Upper lobe of right lung (tissue), 1 donor: ENCODE measurements at places on chromosomes 3 and 15. TPM values are rescaled to one million over a fixed set of nuclear protein-coding genes. Genes with fewer than 3 reads are reported as not detected.

The BFSP2 gene
- not detected for total RNA-seq

The PODXL2 gene
- 3.7 TPM for total RNA-seq

The EAF2 gene
- total RNA-seq = 4.8 TPM

The VPS39 gene
- 83.3 TPM for total RNA-seq

The ACP3 gene
- total RNA-seq = 11.5 TPM

The SMCO1 gene
- total RNA-seq = not detected

The PRICKLE2 gene
- total RNA-seq = 37.2 TPM

The LSMEM2 gene
- not detected for total RNA-seq

The RPL15 gene
- 1,404 TPM for total RNA-seq

The DNAH12 gene
- 0.52 TPM for total RNA-seq

The EXD1 gene
- not detected for total RNA-seq

The ADAMTS7 gene
- total RNA-seq = 9.1 TPM

The SCG3 gene
- 0.17 TPM for total RNA-seq

- DNase-seq = no peak
Observed at GRCh38 chr3:103067963-103068362, 633.1 kb downstream of the ZPLD1 start.

DNA sequence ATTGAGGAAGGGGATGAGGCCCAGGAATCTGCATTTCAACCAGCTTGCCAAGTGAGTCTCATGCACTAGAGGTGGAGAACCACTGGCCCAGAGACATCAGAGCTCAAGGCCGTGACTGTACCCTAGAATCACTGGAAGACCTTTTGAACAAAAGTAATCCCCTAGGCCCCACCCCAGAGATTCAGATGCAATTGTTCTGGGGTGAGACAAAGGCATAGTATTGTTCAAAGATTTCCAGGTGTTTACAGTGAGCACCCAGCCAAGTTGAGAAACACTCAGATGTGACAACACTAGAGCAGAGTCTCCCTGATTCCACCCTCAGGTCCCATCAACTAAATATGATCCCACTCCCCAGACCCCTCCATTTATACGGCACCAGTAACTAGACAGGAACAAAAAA lies 290.3 kb upstream of the TLE3 start:
- no peak for DNase-seq

GRCh38 chr3:107959550-107960154 lies 131.2 kb downstream of the CD47 start:
- no peak for DNase-seq

- DNase-seq = no peak
Observed at GRCh38 chr3:32818970-32819511, 1.2 kb downstream of the TRIM71 start.

DNA sequence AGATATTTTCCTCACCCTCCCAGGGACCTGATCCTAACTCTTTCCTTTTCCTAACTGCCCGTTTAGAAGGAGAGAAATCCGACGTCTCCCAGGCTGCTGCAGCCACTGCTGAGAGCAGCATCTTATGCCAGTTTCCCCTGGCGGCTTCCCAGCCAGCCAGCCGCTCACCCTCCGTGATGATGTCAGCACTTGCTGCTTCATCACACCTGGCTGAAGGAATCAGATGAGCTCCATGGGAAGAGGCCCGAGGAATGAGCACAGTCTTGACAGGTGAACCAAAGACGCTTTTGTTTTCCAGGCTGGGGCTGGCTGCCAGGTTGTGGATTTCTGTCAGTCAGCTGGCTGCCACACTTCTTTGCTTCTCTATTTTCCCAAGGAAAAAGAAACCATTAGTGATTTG lies 445.1 kb upstream of the RBMS3 start:
- peak; percentile 50 for DNase-seq

GRCh38 chr3:110579840-110580550 lies 491.6 kb upstream of the NECTIN3 start:
- no peak for DNase-seq

- DNase-seq = peak; percentile 60
Observed at GRCh38 chr3:142963516-142964448, at the start of gene PAQR9. PAQR9 (minus strand) TSS chr3:142963674; CDS start chr3:142963336, 338 bp downstream.

DNA sequence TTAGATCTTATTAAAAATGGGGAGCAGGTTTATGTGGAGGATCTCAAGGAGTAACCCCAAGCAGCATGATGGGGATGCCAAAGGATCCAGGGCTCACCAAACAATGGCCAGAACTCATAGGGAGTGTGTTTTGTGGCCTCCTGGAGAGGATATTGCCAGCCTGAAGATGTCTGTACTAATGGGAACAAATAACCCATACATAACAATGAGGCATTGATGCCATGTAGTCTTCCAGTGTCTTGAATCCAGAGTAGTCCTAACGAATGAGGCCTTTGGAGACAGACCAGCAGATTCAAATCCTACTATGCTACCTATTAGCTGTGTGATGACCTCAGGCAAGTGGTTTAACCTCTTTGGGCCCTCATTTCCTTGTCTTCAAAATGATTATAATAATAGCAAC lies 45.0 kb upstream of the CMSS1 start:
- no peak for DNase-seq

DNA sequence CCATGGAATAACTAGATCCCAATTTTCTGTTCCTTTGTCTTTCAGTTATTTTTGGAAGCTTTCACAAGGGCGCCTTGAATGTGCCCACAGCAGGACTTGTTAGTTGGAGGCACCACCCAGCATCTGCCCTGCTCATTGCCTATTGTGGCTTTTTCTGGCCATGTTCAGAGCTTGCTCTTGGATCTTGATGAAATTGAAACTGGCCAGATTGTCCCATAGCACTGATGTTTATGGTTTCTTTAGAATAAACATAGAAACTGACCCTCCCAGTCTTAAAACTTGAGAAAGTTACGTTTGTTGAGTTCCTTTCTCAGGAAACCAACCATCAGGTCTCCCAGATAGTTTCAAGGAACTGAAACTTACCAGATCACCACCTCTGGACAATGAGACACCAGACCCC lies 474.7 kb downstream of the IL5RA start:
- DNase-seq = no peak

DNA sequence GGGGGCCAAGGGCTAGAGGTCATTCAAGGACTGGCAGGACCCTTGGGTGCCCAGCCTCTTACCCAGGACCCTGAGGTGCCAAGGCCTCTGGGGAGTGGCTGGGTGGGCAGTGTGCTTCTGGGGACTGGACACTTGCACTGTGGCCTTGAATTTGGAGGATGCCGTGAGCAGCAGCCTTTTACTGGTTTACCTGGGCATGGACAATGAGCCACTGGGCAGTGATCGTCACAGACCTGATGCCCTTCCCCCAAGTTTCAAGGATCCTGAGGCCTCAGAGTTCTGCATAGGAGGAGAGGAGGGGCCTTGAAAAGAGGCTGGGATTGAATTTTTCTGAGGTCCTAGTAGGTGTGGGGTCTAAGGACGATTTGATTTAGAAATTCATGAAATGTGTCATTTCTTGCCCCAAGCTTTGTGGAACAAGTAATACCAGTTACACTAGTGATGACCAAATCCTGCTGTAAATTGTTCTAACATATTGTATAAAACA lies 146.1 kb upstream of the TPM1 start:
- no peak for DNase-seq

- no peak for DNase-seq
Observed at GRCh38 chr15:92663250-92663951, 7.8 kb upstream of the FAM174B start.

DNA sequence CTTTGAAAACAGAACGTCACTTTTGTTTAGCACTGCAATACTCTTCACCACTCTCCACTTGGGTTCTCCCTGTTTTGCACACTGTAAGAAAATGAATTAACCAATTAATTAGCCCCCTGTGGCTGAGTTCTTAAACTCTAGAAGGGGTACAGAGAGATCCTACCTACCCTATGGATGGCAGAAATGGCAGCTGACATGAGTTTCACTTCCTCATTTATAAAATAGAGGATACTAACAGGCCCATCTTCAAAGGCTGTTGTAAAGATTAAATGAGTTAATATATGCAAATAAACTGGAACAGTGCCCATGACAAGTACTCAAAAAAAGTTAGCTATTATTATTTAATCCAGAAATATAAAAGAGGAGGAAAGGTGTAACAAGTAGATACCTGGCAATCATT lies 36.9 kb downstream of the SUCLG2 start:
- no peak for DNase-seq

DNA sequence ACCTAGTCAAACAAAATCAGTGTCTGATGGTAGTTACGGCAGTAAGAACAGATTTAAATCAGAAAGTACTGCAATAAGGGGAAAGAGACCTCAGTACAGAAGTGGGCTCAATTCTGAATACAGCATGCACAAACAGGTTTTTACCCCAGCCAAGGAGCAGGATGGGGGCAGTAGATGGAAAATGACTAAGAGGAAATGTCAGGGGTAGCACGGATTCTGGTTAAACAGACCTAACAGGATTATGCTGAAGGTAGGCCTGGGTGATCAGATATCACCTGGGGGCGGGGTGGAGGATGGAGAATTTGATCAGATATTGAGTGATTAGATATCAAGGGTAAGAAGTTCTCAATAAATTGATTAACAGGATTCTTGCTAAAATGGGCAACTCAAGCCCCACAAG lies 19.0 kb downstream of the MESD start:
- DNase-seq = no peak

GRCh38 chr15:80333261-80333660 lies 70.9 kb upstream of the ARNT2 start:
- no peak for DNase-seq

DNA sequence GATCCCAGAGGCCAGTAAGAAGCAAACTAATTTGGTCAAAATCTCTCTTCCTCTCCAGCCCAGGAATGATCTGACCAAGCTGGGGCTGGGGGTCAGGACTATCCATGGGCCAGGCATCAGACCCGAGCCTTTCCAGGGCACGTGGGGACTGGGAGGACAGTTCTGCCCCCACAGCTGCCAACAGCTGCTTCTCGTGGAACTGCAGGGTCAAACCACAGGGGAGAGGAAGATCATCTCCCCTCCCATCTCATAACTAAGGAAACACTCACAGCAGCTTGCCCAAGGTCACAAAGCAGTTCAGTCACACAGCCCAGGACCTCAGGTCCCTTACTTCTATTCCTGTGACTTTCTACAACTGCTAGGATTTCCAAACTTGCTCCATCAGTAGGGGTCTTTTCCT lies 47.1 kb downstream of the DAPK2 start:
- DNase-seq = no peak

- no peak for DNase-seq
Observed at GRCh38 chr3:147757866-147758265, 348.7 kb downstream of the ZIC1 start.

DNA sequence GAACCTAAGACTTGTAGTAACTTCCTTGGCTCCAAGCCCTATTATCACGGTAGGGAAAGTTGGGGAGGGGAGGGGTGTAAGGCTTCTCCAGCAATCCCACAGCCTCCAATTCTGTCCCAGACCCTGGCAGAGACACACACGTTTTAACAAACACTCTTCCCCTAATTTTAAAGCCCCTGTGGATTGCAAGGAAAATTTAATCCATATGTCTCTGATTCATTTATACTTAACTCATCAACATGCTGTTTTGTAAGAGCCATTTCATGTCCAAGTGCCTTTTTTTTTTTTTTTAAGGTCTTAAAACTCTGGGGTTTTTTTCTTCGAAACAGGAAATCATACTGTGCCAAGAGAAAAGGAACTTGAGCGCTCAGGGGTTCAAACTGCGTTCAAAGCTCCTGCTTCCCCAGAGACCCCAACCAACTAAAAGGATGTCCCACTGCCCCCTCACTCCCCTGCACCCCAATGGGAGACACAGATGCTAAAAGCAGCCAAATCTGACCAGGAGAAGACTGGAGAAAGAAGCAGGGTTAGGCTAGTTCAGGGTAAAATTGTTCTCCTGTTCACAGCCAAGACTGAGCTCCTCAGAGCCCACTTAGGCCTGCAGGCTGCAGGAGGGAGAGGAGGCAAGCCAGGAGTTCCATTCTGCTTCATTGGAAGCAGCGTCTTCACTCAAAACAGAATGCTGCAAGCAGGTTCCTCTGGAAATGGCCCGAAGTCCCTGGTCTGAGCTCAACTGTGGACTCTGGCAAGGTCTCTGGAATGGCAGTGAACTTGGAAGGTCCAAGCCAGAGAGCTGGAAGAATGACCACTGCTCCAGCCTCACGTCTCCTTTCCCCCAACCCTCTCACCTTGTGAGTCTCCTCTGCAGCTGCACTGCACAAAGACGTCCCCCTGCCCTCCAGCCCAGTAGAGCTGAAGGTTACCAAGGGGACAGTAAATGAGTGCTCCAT lies 172.5 kb downstream of the NTRK3 start:
- no peak for DNase-seq

DNA sequence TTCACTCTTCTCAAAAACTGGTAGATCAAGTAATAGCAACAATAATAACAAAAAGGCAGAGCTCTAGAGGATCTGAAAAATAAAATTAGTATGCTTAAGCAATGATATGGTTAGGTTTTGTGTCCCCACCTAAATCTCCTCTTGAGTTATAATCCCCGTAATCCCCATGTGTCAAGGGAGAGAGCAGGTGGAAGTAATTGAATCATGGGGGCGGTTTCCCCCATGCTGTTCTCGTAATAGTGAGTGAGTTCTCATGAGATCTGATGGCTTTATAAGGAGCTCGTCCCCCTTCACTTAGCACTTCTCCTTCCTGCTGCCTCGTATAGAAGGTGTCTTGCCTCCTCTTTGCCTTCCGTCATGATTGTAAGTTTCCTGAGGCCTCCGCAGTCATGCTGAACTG lies 60.2 kb upstream of the ABHD2 start:
- no peak for DNase-seq

DNA sequence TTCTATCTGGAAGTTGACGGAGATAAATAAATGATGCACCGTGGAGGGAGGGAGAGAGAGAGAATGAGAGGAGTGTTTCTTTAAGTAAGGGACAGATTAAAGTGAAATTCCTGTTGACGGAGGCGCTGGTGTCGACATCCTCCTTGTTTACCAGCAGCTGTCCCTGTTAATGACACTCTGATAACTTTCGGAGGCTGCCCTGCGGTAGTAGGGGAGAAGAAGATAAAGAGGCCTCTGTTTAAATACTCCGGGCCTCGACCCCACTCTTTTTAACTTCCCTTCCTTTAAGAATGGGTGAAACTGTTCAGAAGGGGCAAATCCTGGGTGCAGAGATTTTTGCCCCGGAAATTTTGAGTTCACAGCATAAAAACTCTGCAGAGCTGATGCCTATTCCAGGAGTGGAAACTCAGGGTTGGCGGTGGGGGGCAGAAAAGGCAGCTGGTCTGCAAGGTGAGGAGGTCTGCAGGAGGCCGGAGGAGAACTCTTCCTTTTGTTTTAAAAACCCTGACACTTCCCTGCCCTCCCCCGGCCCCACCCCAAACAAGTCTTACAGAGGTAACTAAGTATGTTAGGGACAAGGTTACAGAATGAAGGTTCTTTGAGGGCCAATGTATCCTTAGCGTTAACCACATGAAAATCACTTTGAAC lies 276.6 kb upstream of the NR2F2 start:
- no peak for DNase-seq

DNA sequence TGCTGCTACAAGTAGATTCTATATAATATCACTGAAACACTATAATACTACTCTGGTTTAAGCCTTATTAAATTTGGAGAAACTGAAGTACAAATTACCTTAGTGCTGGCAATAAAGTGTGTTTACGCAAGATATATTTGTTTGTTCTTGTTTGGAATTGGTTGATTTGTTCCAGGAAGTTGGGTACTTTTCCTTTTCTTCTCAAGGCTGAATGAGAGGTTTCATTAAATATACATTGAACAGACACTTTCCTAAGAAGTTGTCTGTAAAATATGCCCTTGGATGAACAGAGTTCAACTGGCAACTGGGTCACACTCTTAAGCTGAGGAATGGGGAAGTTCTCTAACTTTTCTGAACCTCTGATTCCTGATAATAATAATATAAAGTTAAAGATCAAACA lies 542.1 kb upstream of the NAALADL2 start:
- no peak for DNase-seq

- no peak for DNase-seq
Observed at GRCh38 chr3:129358177-129358771, 70.2 kb downstream of the EFCAB12 start.
